ENCODE measurements at places on chromosomes 12 and 14.

- no peak for DNase-seq
Observed at GRCh38 chr14:22510527-22511110, 78.4 kb downstream of the DAD1 start.

DNA sequence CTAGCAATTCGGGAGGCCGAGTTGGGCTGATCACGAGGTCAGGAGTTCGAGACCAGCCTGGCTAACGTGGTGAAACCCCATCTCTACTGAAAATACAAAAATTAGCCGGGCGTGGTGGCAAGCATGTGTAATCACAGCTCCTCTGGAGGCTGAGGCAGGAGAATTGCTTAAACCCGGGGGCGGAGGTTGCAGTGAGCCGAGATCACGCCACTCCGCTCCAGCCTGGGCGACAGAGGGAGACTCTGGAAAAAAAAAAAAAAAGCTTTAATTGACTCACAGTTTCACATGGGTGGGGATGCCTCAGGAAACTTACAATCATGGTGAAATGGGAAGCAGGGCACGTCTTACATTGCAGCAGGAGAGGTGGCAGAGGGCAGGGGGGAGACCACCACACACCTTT lies 30.6 kb upstream of the SLC2A3 start:
- no peak for DNase-seq

- no peak for DNase-seq
Observed at GRCh38 chr14:29799464-29800095, 128.1 kb downstream of the PRKD1 start.

DNA sequence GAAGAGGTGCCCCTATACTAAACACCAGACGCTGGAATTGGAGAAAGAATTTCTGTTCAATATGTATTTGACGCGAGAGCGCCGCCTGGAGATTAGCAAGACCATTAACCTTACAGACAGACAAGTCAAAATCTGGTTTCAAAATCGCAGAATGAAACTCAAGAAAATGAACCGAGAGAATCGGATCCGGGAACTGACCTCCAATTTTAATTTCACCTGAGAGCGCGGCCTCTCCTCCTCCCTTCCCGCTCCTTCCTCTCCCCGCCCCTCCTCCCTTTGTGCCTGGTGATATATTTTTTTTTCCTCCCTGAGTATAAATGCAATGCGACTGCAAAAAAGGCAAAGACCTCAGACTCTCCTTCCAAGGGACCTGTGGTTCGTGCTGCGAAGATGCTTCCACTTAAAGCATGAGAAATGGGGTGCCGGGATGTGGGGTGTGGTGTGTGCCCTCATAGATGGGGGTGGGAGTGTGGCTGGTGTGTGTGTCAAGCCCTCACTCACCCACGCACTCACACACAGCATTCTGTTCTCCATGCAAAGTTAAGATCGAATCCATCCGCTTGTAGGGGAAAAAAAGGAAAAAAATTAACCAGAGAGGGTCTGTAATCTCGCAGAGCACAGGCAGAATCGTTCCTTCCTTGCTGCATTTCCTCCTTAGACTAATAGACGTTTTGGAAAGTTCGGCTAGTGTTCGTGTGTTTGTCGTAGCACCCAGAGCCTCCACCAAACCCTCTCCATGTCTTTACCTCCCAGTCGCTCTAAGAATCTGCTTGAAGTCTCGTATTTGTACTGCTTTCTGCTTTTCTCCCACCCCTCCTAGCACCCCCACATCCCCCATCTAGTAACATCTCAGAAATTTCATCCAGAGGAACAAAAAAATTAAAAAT lies 4.5 kb downstream of the HOXC10 start:
- no peak for DNase-seq

GRCh38 chr12:29167445-29167844 lies 18.4 kb downstream of the FAR2 start:
- DNase-seq = no peak

- DNase-seq = no peak
Observed at GRCh38 chr12:108008163-108008905, 120.8 kb upstream of the WSCD2 start.

DNA sequence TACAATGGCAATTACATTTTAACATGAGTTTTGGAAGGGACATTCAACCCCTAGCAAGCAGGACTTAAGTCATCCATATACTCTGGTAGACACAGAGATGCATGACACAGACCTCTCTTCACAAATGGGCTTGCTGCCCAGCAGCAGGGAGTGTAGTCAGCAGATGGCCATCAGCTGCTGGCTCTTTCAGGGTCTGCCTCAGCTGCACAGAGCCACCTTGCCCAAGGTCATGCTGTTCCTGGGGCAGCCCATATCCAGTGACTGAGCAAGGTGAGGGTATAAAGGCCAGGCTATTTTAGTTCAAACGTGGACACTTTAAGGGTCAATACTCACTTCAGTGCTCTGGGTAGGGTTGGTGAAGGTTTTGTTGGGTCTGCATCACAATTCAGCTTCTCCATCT lies 58.3 kb upstream of the JDP2 start:
- DNase-seq = no peak

DNA sequence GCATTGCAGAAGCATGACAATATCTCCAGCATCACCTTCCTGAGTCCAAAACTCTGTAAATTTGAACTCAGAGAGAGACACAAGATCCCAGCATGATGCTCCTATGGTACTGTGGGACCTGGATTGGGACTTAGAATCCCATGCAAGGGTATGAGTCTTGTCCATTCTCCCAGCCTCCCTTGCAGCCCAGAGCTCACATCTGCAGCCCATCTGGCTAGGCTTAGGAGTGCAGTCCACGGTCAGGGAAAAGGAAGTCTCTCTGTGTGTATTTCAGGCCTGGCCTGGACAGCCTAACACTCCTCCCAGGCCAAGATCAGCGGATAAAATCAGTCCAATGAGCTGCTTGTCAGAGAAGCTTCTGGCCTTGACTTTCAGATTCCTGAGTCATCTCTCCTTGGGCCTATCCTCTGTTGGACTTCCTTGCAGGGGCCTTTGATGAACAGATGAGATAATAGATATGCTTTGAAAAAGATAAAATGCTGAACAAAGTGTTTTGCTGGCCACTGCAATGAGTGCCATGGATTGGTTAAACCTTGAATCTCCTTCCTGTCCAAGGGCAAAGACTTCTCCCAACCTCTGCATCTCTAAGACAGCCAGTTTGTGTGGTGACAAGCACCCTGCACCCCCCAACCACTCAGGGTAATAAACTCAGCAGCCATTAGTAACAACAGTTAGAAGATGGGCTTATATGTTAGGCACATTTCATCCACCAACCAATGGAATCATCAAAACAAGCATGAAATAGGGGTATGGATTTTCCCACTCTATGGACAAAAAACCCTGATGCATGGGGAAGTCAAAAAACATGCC lies 412.8 kb upstream of the TBX3 start:
- DNase-seq = no peak

- no peak for DNase-seq
Observed at GRCh38 chr14:52790756-52791222, 618 bp downstream of the GNPNAT1 start.

DNA sequence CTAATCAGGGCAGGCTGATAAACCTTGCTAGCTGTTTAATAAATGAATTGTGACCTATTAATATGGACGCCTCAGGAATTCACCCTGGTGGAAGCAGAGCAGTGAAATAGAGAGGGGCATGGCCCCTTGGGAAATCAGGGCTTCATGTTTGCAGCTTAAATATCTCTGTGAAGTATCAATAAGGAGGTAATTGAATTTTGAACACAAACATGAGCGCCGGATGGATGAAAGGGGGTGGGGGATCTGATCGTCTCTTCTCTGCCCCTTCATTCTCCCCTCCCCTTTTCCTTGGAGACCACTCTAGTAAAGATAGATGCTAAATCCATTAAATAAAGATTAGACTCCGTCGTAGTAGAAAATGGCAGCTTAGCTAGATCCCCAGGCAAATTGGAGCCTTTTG lies 70.5 kb downstream of the LIN52 start:
- no peak for DNase-seq

DNA sequence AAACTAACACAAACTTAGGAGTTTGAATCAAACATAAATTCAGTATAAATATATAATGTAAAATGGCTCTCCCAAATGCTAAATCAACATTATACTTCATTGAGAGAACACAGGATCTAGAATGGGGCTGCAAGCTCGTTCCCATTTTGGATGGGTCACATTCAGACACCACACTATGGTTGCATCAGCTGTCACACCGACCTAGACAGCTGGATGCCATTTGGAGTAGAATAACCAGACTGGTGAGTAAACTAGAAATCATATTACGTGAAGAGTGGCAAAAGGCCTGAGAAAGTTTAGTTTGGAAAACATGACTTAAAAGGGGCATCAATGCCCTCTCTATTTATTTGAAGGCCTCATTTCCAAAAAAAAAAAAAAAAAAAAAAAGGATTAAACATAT lies 430.4 kb downstream of the NPAS3 start:
- no peak for DNase-seq

- DNase-seq = no peak
Observed at GRCh38 chr12:85179680-85180270, 100.2 kb upstream of the ALX1 start.

DNA sequence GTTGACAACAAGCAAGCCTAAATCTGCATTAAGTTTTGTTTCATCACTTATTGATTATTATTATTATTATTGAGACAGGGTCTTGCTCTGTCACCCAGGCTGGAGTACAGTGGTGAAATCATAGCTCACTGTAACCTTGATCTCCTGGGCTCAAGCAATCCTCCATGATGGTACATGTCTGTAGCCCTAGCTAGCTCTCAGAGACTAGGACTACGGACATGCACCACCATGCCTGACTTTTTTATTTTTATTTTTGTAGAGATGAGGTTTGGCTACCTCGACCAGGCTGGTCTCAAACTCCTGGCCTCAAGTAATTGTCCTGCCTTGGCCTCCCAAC lies 35.7 kb upstream of the STK38L start:
- no peak for DNase-seq

- no peak for DNase-seq
Observed at GRCh38 chr12:26400627-26401026, 205.3 kb downstream of the SSPN start.

GRCh38 chr12:52125476-52125900 lies 46.0 kb downstream of the SMIM41 start:
- no peak for DNase-seq

DNA sequence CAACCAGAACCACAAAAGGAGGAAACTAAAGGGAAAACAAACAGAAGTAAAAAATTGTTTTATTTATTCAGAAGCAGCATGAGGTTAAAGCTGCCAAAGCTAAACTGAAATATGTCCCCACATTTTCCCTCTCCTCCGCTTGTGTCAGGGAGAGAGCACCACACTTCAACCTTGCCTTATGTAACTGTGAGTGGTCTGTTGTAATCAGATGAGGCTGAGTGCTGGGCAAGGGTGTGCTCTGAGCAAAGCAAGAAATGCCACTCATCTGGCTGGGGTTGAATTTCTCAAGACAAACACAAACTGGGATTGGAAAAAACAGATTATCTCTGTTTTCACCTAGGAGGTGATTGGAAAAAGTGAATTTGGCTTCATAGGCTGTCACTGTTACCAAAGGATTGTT lies 12.2 kb downstream of the CAPZA3 start:
- DNase-seq = no peak

DNA sequence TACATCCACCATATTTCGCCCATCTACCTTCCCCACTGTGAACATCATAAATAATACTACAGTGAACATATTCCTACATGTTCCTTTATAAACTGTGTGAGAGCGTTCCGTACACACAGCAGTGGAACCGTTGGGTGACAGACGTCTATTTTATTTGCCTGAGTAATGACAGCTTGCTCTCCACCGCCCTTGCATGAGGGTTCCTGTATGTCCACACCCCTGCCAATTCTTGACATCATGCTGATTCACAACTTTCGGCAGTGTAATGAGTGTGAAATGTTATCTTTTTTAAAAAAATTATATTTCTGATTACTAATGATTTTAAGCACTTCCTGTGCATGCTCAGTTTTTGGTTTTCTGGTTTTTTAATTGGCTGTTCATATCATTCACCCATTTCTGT lies 4.3 kb upstream of the RAD52 start:
- no peak for DNase-seq

GRCh38 chr14:21868442-21869046 lies 194.9 kb upstream of the OR4E1 start:
- DNase-seq = peak; percentile 66

- no peak for DNase-seq
Observed at GRCh38 chr12:123946152-123946515, 26.5 kb downstream of the CCDC92 start.

DNA sequence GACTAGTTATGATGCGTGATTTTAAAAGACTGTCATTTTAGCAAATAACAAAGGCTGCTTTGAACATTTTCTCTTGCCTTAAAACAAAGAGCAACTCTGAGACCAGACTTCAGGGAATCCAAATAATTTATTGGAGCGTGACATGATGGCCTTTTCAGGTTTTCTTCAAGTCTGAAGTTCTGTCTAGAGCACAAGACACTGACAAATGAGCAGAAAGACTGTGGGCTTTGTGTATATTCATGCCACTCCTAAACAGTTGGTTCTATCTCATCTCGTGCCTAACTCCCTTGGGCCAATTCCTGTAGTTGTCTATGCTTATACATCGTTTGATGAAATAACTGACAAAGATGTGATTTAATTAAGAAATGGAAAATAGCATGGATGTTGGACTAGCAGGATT lies 47.5 kb downstream of the IFT81 start:
- no peak for DNase-seq

- no peak for DNase-seq
Observed at GRCh38 chr14:68934066-68934465, 45.0 kb downstream of the ACTN1 start.

- no peak for DNase-seq
Observed at GRCh38 chr12:45235087-45236025, 19.5 kb downstream of the ANO6 start.

GRCh38 chr14:33165144-33165925 lies 226.7 kb downstream of the NPAS3 start:
- DNase-seq = no peak

DNA sequence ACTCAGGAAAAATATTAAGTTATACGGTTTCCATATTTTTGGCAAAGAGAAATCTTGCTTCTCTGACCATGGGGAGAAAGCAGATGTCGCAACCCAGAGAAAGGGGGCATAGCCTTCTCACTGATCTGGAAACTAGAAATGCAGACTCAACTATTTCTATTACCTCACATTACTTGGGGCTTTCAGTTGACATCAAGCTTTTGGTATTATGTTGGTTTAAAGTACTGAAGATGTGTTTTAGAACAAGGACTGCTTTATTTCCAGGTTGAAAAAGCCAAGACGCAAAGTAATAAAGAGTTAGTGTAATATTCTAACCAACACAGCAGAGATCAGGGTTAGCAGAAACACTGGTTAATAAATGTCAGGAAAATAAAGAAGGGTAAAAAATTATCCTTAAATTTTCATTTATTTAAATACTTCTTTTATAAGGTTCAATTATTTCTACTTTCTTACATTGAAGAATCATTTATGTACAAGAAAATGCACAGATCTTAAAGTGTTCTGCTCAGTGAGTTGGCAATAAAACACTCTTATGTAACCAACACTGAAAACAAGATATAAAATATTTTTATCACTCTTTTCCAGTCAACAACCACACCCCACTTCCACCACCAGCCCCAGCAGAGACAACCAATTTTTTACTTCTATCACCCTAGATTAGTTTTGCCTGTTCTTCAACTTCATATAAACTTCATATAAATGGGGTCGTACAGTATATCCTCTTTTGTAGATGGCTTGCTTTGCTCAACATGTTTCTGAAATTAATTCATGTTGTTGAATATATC lies 26.0 kb downstream of the DCP1B start:
- DNase-seq = no peak

- DNase-seq = no peak
Observed at GRCh38 chr12:19778172-19778571, 338.9 kb downstream of the AEBP2 start.

All from stimulated activated CD8-positive, alpha-beta memory T cell treated with anti-CD3 and anti-CD28 coated beads, Interleukin-15, amount 100 ng/mL, for 4 hours (primary cell).